ENCODE measurements at places on chromosomes 3 and 15.

GRCh38 chr3:44896440-44896839, 22.0 kb downstream of the TGM4 start:
- DNase-seq: no peak

DNA sequence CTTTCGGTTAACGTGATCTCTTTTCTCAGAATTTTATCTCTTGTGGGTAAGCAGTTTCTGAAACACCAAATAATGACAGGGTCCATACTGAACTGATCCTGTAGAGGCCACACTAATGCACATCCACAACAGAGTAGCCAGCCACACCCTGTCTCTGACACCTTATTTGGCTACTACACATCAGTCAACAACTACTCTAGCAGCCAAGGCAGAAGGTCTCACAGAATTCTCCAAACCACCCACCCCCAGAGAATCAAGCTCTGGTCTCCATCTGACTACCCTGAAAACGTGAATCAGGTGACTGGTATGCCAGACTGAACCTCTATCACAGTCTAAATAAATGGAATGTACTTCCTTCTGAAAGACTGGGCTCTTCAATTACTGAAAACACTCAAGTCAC, 38.0 kb downstream of the EDC3 start:
- no peak for DNase-seq

DNA sequence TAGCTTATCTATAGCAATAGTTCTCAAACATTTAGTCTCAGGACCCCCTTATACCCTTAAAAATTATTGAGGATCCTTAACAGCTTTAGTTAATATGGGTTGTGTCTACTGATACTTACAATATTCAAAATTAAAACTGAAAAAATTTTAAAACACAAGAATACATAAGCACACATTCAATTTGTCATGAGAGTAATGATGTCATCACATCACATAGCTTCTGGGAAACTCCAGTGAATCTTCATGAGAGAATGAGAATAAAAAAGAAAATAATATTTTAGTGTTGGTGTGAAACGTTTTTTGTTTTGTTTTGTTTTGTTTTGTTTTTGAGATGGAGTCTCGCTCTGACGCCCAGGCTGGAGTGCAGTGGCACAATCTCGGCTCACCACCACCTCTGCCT, 25.2 kb upstream of the ACP3 start:
- DNase-seq: peak; percentile 14

DNA sequence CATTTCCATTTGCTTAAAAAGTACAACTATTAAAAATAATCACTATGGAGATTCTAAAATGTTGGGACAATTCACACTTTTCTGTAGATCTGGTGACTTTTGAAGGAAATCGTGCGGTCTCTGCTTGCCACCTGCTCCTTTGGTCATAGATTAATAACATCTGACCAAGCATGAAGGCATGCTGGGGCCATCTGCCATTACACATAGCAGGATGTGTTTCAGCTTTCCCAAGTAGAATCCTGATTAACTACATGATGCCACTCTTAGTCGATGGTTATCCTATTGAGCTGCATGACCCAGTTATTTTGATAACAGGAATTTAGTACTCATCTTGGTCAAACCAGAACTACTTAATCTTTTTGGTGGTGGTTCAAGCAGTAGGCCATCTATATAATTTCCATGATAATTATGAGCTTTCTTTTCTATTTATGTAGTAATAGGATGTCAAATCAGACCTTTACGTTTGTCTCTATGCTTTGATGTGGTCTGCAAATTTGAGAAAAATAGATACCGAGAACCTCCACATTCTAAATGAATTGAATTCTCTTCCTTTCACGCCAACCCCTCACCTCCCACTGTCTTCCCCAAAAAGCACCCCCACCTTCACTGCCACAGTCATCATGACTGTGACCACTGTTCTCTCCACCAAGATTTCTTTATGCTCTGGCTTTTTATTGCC, 158.1 kb downstream of the DIPK2A start:
- DNase-seq: no peak

DNA sequence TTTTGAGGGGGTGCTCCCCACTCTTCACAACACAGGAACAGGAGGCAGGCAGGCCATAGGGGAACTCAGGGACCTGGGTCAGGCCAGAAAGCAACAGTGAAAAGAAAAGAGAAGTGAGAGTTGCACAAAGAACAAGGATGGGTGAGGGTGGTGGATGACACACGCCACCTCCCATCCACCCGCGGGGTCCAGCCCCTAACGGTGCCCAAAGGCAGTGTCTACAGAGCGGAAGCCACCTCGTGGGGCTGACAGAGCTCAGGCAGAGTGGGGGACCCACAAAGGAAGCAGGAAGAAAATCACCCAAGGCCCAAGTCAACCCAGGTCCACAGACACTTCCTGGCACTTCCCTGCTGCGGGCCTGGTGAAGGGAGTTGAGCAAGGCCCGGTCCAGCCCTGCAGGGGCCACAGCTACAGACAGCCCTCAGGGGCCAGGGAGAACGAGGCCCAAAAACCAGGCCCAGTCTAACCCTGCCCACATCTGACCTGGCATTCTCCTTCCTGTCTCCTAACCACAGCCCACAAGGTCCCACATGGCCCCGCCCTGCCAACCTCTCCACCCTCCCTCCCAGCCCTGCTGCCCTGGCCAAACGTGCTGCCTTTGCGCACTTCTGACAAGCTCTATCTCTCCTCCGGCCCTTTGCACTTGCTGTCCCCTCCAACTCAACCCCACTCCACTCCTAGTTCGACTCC, 5.9 kb downstream of the NUP210 start:
- DNase-seq: no peak

- DNase-seq: no peak
Observed at GRCh38 chr3:37601832-37602231, 259.8 kb upstream of the CTDSPL start.

DNA sequence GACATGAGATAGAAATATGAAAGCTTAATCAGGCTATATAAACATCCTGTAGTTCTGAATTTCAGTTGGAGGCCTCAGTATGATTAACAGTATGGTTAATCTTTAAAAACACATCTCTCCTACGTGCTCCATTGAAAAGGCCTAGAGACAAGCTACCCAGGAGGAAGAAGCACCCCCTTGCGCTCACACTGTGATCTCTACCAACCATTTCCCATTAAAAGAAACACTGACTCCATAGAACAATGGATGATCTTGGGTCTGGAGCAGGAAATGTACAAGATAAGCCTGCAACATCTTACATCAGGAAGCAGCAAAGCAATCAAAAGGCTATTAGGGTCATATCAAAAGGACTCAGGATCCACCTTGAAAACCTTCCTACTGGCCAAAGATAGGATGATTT, 3.4 kb upstream of the EOGT start:
- no peak for DNase-seq

GRCh38 chr3:12252889-12253288, 36.0 kb upstream of the PPARG start:
- DNase-seq: no peak

DNA sequence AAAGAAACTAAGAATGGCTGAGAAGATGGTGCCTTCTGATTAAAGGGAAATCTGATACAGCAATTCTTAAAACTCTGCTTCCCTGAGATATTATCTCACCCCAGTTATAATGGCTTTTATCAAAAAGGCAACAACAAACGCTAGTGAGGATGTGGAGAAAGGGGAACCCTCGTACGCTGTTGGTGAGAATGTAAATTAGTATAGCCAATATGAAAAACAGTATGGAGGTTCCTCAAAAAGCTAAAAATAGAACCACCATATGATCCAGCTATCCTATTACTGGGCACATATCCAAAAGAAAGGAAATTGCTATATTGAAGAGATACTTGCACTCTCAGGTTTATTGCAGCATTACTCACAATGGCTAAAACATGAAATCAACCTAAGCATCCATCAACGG, 65.1 kb downstream of the GOLIM4 start:
- DNase-seq: no peak

DNA sequence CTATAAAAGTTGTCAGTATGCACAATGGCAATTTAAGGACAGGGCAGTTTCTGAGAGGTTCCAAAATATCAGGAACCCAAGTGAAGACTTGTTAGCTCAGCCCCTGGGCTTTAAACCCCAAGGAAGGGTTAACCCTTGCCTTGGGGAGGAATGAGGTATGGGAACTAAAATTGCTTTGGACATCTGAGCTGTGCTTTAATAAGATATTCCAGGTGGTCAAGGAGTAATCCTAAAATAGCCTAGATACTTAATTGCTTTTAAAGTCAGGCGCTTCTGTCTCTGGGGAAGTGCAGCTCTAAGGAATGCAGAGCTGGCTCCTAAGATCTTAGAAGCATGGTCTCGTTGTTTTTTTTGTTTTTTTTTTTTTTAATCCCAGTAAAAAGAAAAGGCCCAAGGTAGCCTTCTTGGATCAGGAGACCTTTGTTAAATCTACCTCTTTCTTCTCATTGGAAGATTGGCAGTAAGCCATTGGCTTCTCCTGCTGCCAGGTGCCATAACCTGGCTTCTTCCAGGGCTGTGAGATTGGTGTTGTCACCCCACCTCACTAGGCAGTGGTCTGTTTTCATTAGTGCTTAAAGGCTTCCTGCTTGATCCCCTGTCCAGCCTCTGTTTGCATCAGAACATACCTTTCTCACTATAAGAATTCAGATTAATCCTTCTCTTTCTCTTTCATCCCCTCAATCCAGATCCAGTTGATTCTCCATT, 24.5 kb downstream of the ARID3B start:
- DNase-seq: no peak

GRCh38 chr3:158058495-158059130, 47.6 kb downstream of the SHOX2 start:
- no peak for DNase-seq

DNA sequence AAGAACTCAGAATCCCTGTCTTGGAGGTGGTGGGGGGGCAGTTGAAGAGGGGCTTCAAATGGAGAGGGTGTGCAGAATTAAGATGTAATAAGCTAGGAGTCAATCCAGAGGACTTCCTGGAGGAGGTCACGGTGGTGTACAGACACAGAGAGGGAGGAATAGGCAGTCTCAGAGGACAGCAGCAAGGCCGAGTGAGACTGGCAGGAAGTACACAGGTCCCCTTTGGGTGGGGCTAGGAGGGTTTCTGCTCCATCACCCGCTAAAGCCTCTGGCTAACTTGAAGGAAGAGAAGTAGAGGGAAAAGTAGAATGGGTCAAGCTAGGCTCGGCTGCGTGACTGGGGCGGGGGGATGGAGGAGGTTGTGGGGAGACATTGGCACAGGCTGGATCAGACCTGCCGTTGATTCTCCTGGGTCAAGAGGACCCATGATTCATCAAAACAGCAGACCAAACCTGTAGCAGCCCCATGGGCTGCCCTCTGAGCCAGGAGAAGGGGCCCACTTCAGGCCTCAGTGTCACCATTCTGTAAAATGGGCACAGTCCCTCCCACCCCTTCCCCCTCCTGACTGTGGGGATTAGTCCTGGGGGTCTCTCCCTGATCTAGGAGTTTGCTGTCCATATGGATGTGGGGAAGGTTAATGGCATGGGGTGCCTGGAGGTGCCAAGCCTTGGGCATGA, 16.9 kb downstream of the CSPG4 start:
- DNase-seq: peak; percentile 39

DNA sequence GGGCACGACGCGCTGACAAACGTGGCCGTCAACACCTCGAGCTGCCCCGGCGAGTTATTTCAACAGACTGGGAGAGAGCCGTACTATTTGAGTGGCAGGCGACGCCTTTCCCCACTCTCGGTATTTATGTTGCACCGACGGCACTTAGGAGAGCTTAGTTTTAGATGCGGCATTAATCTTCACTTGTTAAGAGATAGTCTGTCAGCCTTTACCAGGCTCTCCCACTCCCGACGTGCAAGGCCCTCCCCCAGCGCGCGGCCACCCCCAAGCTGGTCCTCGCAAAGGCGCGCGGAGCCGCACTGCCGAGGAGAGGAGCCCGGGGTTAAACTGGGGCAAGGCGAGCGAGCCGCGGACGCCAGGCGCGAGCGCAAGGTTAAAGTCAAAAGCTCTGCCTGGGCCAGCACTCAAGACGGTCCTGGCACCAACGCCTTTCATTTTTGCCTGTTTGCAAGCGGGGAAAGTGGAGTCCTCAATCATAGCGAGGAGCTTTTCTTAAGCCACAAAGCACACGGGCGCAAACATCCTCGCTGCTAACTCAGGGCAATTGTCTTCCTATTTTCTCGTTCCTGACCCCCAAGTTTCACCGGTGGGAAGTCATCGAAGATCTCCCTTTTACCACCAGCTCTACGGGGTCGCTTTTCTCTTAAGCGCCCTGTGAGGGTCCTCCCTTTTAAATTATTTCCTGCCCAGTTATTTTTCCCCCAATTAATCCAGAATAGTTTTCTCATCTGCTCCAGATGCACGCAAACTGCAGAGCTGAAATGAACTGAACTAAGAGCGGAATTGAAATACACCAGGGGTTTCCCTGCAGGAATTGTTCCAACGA, 86.6 kb downstream of the NR2F2 start:
- no peak for DNase-seq

DNA sequence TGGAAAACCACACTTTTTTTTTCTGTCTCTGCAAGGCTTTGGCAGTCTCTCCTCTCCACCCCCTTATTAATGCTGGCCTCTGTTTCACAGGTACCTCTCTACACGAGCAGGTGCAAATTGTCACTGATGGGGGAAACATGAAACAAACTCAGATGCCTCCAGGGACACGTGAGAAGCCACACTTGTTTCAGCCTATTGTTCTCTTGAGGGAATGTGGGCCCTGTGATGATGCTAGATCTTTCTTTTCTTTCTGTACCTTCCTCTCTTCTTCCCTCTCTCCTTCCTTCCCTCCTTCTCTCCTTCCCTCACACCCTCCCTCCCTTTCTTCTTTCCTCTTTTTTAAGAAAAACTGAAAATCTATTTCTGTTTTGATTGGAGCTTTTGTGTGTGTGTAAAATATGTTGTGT, 5.7 kb upstream of the BLM start:
- no peak for DNase-seq

DNA sequence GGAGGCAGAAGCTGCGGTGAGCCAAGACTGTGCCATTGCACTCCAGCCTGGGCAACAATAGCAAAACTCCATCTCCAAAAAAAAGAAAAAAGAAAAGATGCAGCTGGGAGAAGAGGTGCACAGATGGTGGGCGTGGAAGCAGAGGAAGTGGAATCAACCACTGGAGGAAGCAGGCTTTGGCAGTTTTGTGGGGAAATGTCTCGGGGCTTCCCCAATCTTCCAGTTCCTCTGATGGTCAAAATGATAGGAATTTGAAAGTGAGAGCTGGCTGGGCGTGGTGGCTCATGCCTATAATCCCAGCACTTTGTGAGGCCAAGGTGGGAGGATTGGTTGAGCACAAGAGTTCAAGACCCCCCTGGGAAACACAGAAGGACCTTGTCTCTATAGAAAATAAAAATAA, 48.1 kb upstream of the SMAD3 start:
- no peak for DNase-seq

DNA sequence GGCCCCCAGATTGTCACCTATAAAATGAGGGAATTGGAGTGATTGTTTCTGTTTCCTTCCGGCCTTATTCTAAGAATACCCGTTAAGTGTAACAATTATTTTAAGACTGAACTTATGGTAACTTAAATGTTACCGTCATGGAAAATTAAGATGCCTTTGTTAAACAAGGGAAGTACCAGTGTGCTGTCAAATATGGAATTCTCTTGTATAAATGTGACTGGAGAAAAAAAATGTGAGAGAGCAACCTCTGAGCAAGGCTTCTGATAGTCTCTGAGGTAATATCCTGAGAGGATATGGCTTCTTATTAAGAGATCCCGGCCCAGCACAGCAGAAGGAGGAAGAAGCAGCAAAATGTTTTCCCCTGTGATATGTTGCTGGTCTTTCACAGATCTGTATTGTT, 480.7 kb upstream of the ADAMTS9 start:
- DNase-seq: no peak
